Spleen (tissue), 13 donors: ENCODE measurements at places on chromosomes 7 and 10. TPM values are rescaled to one million over a fixed set of nuclear protein-coding genes. Genes with fewer than 3 reads are reported as not detected.
A peak's percentile ranks its signal among the peaks of the same experiment; 100 is the strongest.

Gene GPR26
- total RNA-seq, result not detected

Gene FAM25A
- total RNA-seq, result not detected

Gene CHST12
- 28.2 TPM for total RNA-seq

Gene OR6V1
- not detected for total RNA-seq

Gene RPS24
- 1,809 TPM for total RNA-seq

Gene MLLT10
- total RNA-seq, result 39.6 TPM

Gene PITRM1
- 63.2 TPM for total RNA-seq

Gene KLHL7
- 31.6 TPM for total RNA-seq

Gene TBX20
- total RNA-seq, result not detected

GRCh38 chr10:61987951-61988379 lies 86.5 kb downstream of the ARID5B start:
- DNase-seq, result no peak

DNA sequence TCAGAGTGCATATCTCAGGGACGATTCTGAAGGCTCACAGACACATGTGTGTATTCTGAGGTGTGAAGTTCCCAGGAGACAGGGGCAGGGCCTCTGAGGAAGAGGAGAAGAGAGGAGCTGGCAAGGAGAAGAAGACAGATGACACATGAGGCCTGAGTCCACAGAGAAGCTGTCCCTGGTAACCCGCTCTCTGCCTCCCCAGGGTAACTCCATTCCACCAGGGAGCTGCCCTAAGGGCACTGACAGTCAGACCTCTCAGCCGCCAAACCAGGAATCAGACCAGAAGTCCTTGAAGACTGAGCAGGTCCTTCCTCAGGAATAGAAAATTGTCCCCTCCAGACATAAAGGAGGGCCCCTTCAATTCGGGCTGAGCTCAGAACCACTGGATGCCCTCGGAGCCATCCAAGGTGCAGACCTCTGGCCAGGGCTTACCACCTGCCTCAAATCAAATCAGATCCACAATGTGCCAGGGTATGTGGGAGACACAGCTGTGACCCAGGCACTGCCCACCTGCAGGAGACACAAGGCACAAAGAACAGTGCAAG lies 57.4 kb downstream of the TLL2 start:
- DNase-seq, result no peak

DNA sequence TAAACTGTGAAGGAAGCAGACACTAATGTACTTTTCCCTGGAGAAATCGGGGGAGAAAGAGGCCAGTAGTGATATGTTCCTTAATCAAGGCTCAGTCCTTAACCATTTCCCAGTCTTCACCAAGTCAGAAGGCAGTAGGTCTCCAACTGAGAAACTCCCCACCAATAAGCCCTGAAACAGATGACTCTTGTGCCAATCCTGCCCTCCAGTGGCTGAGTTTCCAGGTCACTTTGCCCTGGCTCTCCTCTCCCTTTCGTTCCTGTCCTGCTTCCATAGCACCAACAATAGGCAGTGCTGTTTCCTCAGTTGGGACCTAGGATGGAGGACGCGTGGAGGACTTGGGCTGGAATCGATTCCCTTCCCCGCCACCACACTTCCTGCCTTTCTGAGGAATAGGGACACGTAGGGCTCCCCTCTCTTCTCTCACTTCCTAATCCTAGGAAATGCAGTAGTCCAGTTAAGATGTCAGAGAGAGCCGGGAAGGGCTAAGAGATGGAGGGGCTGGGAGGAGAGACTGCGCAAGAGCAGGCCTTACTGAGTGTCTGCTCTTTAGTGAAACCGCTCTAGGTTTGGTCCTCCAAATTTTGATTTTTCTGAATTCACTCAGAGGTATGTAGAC lies 23.4 kb downstream of the ATOH7 start:
- DNase-seq, result no peak

GRCh38 chr7:22867003-22867402 lies 44.4 kb upstream of the TOMM7 start:
- DNase-seq, result no peak

DNA sequence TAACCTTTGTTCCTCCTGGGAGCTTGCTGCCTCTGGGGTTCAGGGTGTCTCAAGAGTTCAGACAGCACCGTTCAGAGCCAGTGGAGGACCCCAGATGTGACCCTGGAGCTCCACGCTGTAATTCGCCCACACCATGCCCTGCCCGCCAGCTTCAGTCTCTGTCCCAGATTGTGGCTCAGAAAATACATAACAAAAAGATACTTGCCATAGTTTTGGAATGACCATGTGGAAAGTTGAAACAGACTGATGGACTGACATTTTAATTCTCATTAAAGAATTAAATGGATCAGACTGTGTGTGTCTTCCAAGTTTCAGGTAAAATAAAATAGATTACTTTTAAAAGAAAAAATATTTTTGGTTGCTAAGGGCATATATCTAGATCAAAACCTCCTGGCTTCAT lies 174.7 kb upstream of the TNS3 start:
- no peak for DNase-seq

DNA sequence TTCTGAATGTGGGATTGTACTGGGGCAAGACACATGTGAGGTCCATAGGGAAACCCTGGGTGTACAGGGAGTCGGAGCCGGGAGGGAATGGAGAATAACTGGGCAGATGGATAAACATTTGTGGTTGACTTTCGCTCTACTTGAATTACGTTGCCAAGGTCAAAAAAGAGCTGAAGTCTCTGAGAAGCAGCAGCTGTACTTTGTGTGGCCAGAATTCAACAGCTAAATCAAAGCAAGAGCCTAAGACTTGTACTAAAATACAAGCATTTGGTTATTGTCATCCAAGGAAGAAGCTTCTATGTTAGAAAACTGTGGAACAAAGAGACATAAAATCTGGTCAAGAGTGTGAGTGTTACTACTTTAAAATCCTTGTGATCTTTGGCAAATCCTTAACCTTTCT lies 457.2 kb downstream of the ARL4A start:
- no peak for DNase-seq

GRCh38 chr7:121924269-121925186 lies 51.6 kb downstream of the PTPRZ1 start:
- no peak for DNase-seq

- DNase-seq, result peak; percentile 31
Measured at GRCh38 chr10:13690281-13690825, 103.6 kb downstream of the PRPF18 start.

- DNase-seq, result peak; percentile 88
Measured at GRCh38 chr10:124680675-124681074, 63.5 kb downstream of the FAM53B start.

DNA sequence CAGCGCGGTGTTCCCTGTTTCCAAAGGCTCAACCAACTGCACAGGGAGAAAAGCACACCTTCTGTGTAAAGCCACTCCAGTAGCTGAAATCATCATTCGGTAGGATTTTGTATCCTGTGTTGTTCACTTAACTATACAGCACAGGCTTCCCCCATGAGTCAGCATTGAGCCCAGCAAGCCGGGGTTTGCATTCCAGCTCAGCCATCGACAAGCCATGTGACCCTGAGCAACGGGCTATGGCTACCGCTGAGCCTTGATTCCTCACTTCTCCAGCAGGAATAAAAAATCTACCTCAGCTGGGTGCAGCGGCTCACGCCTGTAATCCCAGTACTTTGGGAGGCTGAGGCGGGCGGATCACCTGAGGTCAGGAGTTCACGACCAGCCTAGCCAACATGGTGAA lies 44.1 kb upstream of the ATP6V0A4 start:
- DNase-seq, result no peak

- DNase-seq, result no peak
Measured at GRCh38 chr7:37441816-37442215, 6.8 kb downstream of the ELMO1 start.

DNA sequence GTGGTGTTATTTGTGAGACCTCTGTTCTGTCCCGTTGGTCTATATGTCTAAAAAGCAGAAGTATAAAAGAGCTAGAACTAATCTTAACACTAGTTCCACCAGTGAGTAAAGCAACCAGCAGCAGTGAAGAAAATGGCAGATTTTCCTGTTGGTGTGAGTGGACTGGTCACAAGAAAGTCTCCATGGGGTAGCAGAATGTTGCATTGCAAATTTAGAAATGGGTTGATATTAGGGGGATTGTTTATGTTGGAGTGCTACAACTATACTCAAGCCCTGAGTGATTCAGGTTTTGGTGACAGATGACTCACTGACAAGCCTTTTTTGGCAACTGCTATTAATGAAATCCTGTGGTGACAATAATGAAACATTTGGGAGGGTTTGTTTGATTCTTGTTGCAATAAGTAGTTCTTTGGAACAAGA lies 5.6 kb downstream of the AVL9 start:
- DNase-seq, result no peak

- DNase-seq, result no peak
Measured at GRCh38 chr7:121831351-121831750, 41.6 kb upstream of the PTPRZ1 start.

DNA sequence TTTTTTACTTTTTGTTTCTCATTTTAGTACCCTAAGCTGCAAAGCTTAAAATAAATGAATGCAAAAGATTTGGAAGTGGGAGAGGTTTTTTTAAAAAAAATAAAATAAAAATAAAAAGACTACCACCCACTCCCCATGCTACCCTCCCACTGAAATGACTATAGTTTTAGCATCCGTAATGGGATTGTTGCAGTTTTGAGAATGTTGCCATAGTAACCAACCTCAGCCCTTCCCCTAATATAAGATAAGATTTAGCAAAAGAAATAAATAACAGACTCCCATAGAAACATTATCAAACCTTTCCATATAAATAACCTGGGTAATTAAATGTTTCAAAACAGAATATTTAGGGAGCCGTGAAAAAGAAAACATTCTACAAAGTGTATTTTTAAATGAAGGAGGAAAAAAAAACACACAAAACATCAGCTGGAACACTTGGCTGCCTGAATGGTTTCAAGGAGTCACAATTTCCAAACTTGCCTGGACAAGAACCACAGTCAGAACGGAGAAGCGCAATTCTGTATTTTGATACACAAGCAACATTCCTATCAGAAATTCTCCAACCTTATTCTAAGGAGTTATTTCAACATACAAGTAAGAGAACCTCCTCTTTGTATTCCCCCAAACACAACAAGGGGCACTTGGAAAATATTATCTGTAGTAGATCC lies 57.4 kb downstream of the DGKI start:
- DNase-seq, result no peak

DNA sequence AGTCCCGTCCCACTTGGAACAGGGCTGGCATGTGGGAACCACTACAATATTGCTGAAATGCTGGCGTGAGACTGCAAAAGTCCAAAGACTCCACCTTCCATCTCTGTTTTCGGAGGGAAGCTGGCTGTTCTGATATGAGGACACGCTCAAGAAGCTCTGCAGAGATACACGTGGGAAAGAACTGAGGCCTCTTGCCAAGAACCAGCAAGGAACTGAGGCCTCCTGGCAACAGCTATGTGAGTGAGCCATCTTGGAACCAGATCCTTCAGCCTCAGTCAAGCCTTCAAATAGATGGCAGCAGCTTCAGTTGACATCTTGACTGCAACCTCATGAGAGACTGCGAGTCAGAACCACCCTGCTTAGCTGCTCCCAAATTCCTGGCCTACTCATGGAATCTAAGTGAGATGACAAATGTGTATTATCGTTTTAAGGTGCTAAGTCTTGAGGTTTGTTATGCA lies 30.8 kb downstream of the SGMS1 start:
- DNase-seq, result no peak

- DNase-seq, result no peak
Measured at GRCh38 chr10:28685717-28686116, 8.4 kb downstream of the BAMBI start.

- no peak for DNase-seq
Measured at GRCh38 chr7:154776350-154776749, 226.6 kb downstream of the PAXIP1 start.

- no peak for DNase-seq
Measured at GRCh38 chr10:26579256-26580063, 118.0 kb upstream of the PDSS1 start.

DNA sequence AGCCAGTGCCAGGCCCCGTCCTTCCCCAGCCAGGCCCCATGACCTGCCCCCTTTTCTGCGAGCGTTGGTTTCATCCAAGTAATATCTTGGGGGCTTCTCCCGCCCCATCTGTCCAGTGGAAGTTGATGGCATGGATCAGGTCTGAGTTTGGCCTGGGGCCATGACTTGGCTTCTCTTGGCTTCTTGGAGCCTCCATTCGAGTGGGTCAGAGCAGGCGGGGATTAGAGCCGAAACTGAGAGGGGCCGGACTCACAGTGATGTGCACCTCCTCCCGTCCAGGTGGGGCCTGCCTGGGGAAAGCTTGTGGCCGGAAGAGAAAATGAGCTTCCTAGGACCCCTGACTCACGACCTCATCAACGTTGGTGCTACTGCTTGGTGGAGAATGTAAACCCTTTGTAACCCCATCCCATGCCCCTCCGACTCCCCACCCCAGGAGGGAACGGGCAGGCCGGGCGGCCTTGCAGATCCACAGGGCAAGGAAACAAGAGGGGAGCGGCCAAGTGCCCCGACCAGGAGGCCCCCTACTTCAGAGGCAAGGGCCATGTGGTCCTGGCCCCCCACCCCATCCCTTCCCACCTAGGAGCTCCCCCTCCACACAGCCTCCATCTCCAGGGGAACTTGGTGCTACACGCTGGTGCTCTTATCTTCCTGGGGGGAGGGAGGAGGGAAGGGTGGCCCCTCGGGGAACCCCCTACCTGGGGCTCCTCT lies 15.1 kb upstream of the LIMK1 start:
- peak; percentile 66 for DNase-seq

DNA sequence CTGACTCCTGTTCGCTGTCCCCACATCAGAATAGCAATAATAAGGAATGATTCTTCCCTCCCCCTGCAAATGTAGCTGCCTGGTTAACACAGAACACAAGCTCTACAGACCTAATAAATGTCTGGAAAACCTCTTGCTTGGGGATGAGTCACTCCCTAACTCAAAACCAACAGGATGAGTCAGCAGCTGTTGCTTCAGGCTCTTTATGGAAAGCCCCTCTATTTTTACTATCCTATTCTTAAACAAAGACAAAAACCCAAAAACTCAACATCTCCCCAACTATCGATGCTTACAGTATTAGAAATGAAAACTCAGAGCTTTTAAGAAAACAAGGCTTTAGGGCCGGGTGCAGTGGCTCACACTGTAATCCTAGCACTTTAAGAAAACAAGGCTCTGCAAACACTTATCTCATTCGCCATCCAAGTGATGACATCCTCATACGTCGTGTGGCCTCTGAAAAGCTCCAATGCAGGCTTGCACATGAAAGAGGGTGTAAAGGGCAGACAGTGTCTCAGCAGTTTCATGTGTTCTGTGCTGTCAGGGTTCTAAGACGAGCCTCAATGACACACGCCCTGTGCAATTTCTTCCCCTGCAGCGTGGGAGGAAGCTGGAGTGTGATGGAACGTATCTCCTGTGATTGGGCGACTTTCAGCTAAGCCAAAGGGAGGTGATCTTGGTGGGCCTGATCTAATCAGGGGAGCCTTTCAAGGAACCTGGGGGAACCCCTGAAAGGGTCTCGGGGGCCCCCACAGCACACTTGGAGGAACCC lies 70.1 kb downstream of the AMZ1 start:
- no peak for DNase-seq

DNA sequence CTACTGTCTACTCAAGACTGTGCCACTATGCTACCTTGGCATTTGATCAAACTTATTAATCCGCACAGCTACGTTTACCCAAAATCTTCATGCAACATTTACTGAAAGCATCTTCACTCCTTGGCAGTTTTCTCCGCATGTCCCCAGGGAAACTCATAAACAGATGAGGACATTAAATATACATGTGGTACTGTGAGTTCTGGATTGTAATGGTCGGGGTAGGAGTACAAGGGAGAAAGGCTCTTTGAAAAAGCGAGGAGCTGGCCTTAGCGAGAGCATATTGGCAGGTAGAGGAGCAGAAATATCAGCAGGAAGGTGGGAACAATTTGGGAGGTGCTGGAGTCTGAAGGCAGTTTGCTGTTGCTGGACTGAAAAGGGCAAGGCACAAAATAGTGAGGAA lies 107.1 kb upstream of the NOBOX start:
- DNase-seq, result no peak

- peak; percentile 52 for DNase-seq
Measured at GRCh38 chr7:79740076-79740475, 286.6 kb upstream of the MAGI2 start.

- DNase-seq, result no peak
Measured at GRCh38 chr10:43869669-43870322, 221.1 kb upstream of the ZNF32 start.
